CD4-positive, alpha-beta T cell treated with Interleukin-6 at 100 ng/mL for 8 hours (primary cell): ENCODE measurements at places on chromosomes 12 and 14.
A peak's percentile ranks its signal among the peaks of the same experiment; 100 is the strongest.

GRCh38 chr14:105093038-105093430 lies 27.8 kb upstream of the GPR132 start:
- peak; percentile 68 for DNase-seq

DNA sequence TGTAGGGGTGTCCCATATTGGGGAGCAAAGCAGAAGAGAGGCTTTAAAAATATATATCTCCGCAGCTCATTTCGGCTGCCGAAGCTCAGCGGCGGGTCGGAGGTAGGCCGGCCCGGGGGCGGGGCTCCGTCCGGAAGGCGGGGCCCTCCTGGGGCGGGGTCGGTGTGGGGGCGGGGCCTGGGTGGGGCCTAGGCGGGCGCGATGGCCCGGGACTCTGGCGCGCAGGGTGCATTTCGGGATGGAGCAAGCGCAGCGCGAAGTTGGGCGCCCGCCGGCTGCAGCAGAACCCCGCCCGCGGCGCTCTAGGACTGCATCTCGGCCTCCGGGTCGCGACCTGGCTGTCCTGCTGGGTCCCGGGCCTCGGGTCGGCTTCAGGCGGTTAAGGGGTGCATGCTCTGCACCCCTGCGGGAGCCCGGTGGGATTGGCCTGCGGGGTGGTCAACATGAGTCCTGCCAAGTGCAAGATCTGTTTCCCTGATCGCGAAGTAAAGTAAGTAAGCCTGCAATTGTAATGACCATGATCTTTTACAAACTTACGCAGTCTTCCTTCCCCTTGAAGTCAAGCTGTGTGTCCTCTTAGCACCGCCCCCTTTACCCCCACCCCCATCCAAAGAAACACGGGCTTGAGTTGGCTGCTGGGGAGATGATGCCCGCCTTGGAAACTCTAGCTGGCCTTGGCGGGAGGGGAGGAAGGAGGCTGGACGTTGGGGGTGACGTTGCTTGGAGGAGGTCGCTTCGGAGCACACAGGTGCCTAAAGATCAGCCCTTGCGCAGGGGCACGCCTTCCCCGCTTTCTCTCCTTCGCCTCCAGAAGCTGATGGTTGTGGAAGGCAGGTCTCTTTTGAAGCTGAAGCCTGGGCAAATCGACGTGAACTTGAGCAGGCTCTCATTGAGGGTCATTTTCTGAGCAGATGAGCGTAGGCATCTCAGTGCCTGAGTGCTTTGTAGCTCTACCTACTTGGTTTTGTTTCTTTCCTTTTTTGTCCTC lies 38.4 kb downstream of the ACACB start:
- DNase-seq, result peak; percentile 83

DNA sequence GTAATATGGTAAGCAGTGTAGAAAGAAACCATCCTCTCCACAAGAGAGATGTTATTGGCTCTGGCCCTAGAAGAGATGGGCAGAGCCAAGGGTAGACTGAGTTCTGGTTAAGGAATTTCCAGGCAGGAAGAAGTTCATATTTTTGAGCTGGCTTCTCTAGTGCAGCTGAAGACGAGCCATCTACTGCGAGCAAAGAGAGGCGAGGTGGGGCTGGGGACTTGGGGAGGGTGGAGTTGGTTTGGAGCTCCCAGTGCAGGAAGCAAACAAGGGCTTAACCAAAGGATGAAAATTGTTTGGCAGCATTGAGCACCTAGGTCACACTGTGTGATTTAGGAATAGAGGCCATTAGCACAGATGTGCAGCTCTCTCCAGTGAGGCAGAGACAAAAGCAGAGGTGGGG lies 239.6 kb downstream of the ZFP36L1 start:
- no peak for DNase-seq

GRCh38 chr14:65167072-65167645 lies 64.8 kb upstream of the MAX start:
- no peak for DNase-seq

- peak; percentile 73 for DNase-seq
Measured at GRCh38 chr14:77120771-77121743, 20.5 kb downstream of the ZDHHC22 start.

- no peak for DNase-seq
Measured at GRCh38 chr12:90910958-90911357, 44.0 kb downstream of the CCER1 start.

- no peak for DNase-seq
Measured at GRCh38 chr14:79201564-79202207, 1009.6 kb downstream of the DIO2 start.

- peak; percentile 36 for DNase-seq
Measured at GRCh38 chr12:102484428-102484958, 4.1 kb upstream of the IGF1 start.

GRCh38 chr14:53613404-53614253 lies 343.0 kb downstream of the BMP4 start:
- DNase-seq, result no peak

- no peak for DNase-seq
Measured at GRCh38 chr12:114961491-114961890, 277.5 kb upstream of the TBX3 start.

DNA sequence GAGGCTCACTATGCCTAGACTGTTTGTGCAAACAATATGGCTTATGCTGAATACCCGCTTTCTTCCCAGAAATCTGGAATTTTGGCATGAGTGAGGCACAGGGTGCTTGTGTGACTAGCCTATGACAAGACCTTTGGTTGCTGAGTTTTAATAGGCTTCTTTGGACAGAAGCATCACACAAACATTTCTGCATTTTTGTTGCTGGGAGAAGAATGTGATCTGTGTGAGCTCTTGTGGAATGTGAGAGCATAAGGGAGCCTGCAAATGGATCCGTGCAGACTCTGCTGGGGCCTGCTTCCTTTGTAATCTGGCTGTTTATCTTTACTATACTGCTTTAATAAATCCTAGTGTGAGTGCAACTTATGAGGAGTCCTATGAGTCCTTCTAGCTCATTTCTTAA lies 83.0 kb upstream of the ZDHHC17 start:
- no peak for DNase-seq

DNA sequence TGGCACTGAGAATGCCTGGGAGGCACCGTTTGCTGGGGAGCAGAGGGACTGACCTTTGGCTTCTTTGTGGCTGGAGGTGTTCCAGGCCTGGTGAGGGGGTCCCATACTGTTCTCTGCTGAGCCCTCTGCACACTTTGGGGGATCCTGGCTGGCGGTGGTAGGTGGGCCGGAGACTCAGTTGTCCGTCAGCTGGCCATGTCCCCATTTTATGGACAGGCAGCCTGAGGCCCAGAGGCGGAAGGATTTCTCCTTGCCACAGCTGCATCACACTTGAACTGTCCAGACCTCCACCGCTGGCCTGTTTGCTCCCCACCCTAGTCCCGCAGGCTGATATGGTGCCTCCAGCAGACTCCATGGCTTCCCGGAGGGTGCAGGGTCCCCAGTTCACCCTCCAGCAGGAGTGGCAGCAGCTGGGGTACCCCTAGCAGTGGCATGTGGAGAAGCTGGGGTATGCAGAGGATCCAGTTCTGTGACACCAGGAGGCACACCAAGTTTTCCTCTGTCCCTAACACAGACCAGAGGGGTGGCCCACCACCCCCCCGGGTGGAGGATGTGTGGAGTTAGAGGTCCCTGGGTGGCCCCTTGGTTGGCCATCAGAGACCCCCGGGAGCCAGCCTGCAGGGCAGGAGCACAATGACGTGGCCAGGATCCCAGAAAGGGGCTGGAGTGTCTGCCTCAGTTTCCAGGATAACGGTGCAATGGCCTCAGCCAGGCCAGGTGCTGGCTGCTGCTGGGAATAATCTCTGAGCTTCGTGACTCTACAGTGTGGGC lies 14.8 kb downstream of the SLC25A29 start:
- DNase-seq, result no peak

DNA sequence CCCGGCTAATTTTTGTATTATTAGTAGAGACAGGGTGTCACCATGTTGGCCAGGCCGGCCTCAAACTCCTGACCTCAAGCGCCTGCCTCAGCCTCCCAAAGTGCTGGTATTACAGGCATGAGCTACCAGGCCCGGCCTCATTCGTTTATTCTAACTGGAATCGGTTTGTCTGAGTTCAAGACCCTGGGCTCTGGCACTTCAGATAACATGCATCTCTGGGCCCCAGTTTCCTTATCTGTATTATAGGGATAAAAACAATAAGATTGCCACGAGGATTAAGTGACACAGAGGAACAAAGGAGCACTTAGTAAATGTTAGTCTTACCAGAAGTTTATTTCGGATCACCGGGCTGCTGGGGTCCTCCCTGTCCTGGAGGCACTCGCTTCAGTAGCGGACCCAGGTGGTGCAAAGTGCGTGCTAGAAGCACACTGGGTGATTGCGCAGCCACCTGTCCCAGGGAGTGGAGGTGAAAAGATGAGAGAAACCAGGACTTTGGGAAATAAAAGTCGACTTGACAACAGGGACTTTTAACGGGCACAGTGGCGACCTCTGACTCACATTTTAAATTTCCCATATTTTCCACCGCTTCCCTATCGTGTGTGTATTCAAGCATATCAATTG lies 37.5 kb downstream of the ACACB start:
- no peak for DNase-seq

DNA sequence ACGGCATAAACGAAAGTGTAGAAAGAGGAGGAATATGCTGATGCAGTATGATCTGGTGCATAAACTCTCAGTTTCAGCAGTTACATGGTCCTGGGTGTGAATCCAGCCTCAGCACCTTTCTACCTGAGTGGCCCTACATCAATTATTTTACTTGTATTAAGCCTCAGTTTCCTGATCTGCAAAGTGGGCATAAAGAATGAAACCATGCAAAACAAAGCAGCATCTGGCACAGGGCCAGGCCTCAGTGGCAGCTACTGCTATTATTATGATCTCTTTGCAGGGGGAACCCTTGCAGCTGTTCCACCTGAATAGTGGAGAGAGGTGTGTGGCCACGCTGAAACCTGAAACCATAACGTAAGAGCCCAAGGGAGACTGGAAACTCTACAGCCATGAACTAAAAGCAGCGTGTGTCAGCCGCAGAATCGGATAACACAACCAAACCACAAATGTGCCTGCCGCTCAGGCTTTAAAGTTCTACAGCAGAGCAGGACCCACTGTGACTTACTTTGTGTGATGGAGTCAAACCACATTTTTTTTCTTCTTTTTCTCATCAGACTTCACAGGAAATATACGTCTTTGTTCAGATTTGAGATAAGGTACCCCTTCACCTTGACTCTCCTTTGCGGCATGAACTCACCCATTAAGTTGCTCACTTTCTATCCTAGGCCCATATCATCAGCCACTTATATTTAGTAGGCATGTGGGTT lies 29.2 kb upstream of the FOS start:
- DNase-seq, result peak; percentile 89

GRCh38 chr12:78340406-78340805 lies 509.7 kb downstream of the NAV3 start:
- DNase-seq, result no peak

DNA sequence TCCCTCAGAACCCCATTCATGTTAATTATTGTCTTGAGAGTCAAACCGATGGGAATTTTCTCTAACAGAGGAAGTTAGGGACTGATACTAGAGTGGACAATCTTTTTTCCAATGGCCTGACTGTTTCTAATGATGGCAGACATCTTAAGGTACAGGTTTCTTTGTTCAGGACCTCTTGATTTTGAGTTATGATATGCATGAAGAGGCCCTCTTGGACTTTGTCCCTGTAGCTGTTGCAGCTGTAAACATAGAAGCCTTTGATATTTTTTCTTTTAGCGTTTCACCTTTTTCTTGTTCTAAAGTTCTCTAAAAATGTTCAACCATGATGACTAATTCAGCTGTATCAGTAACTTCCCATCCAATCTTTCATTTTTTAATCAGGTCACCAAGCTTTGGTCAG lies 53.0 kb downstream of the LGR5 start:
- no peak for DNase-seq

DNA sequence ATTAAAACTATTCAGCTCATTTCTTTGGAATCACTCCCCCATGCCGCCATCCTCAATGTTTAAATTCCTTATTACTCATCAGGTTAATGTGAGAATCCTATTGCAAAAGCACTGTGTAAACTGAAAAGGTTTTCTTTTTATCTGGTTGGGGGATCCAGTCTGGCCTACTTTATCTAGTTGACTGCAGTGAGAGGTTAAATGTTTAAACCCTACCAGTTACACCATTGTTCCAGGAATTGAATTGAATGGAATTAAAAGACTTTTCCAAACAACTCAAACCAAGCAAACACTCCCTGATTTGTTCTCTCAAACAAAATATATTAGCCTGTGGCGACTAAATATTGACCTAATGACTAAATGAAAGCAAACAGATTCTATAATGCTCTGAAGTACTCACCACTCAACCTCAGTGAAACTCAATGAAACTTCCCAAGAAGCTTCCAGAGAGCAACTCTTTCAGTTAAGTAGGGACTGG lies 100.5 kb downstream of the VEZT start:
- DNase-seq, result no peak

DNA sequence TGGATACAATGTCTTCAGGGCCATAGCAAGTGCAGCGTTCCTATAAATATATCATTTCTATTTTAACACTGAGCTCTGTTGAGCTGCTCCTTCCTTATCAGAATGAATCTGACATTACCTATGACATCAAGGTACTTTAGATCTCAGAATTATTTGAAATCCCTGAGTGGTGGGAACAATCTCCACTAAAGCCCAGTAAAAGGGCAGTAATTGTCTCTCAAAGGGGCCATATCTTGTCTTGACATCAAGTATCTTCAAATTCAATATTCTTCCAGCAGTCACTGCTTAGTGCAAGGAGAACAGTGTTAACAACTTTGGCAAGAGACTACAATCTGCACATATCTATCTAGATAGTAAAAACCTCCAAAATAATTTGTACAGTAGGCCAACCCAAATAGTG lies 21.7 kb upstream of the ST8SIA1 start:
- DNase-seq, result no peak

- DNase-seq, result no peak
Measured at GRCh38 chr12:28278960-28279359, 88.7 kb downstream of the CCDC91 start.

- DNase-seq, result no peak
Measured at GRCh38 chr12:40049268-40049667, 56.6 kb downstream of the SLC2A13 start.

GRCh38 chr14:72975770-72976169 lies 49.5 kb downstream of the DCAF4 start:
- no peak for DNase-seq

DNA sequence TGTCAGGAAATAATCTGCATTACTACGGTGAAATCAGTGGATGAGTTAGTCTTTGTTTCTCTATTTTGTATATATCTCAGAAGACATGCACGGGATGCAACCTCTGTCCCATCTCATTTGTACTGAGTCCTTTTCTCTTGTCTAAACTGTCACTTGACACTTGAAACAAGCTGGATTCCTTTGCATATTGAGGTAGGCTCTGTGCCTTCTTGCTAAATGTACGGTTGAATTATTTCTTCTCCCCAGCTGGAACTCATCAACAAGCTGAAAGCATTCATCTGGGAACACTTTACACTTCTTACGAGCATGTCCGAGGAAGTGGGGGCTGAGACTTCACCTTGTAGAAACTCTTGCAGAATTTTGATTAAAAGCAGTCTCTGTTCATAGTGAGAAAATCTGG lies 119.5 kb downstream of the VEZT start:
- no peak for DNase-seq

DNA sequence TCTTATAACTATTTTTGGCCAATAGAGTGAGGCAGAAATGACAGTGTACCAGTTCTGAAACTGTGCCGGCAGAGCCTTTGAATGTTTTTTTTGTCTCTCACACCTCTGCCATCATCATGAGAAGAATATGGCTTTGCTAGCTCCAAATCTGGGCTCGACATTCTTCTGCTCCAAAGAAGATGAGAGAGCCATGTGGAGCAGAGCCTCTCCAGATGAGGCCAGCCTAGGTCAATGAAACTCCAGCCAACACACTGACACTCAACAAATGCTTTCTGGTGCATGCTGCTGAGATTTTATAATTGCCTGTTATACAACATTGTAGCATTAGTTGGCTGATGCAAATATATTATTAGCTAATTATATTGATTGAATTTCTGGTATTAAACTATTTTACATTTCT lies 154.7 kb downstream of the SLC38A4 start:
- no peak for DNase-seq
